ENCODE measurements at places on chromosomes 6 and 20.

DNA sequence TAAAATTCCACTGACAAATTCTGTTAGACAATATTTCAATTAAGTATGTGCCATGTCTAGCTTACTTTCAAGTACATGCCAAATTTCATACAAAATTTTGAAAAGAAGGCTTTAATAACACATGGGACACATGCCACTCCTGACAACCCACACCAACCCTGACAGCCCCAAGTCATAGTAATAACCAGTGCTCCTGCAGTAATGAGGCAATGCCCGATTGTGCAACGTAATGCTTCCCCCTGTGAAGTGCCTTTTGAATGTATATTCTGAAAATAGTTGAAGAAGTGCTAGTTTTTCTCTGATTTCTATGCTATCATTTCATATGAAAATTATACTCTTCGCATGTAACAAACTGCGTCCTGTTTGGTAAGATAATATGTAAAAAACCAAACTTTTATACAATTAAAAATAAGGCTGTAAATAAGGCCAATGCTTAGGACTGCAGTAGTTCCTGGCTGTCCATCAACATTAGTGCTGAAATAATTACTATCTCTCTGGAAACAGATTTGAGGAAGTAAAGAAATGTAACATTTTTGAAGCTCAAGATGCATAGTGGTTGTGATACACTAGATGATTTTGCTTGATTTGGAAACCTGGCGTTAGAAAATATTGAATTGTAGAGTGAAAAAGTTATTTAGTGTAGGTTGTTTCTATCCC, 125.8 kb upstream of the BCLAF1 start:
- no peak for DNase-seq

DNA sequence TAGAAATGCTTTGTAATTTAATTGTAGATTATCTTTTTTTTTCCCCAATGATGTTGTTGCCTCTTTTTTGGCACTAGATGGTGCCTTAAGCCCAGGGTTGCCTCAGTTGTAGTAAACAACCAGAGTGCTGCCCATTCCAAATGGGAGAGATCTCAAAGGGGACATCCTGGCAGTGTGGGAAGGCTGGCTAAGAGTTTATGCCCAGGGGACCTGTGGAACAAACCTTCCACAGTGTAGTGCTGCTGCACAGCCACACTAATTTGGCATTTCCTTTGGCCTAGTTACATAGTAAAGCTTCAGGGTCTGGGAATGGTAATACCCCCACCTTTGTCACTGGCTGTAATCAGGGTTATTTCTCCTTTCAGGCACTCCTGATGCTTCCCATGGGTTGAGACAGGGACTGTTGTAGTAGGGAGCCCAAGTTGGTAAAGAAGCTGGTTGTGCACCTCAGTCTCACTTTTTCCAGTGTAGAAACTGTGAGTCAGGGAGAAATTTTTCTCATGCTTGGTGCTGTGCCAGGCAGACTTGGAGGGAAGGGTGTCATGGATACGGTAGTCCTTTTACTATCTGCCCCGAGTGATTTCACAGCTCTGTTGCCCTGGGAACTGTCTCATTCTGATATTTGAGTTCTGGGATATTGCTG, 177.8 kb upstream of the ECI2 start:
- no peak for DNase-seq

DNA sequence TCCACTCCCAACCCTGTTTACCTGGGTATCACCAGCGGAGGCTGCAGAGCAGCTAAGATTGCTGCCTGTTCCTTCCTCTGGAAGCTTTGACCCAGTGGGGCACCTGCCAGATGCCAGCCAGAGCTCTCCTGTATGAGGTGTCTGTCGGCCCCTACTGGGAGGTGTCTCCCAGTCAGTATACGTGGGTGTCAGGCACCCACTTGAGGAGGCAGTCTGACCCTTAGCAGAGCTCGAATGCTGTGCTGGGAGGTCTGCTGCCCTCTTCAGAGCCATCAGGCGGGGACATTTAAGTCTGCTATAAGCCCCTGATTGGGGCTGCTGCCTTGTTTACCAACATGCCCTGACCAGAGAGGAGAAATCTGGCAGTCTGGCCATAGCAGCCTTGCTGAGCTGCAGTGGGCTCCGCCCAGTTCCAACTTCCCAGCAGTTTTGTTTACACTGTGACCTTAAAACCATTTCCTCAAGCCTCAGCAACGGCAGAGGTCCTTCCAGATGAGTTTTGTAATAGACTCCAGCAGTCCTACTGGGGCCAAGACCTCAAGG, 2.8 kb downstream of the RAET1E start:
- DNase-seq = no peak

DNA sequence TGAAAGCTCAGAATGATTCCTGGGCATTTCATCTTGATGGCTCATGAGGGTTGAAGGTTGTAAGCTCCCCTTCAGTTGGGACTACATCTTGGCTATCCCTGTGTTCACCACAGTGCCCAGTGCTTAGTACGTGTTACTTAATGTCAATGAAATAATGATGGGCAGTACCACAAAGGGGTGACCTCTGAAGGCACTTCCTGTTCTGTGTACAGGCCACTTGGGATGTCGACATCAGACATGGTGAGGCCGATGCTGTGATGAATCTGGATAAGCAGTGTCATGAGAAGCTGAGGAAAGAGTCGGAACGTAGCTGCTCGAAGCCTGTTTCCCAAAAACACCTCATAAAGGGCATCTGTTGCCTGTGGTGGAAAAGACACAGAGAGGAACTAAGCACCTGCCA, 27.6 kb upstream of the RBL1 start:
- DNase-seq = no peak

- DNase-seq = no peak
Measured at GRCh38 chr6:112739766-112740165, 392.6 kb downstream of the RFPL4B start.

GRCh38 chr6:45590696-45591184, 213.0 kb upstream of the SUPT3H start:
- DNase-seq = no peak

GRCh38 chr20:52172392-52173047, 19.1 kb downstream of the ZFP64 start:
- no peak for DNase-seq

DNA sequence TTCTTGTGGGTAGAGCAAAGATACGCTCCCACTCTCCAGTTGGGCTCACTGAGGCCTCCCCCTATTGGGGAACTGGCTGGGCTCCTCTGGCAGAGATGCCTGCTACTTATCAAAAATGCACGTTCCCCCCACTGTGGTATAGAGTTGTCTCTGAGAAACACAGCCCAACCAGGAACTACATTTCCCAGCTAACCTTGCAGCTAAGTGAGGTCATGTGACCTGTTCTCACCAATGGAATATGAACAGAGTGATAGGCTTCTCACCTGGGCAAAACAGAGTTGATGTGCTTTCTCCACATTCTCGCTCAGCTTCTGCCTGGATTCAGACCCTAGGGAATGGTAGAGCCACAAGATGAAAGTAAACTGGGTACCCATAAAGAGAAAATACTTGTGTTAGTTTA, 49.1 kb upstream of the PTPRT start:
- DNase-seq = no peak

DNA sequence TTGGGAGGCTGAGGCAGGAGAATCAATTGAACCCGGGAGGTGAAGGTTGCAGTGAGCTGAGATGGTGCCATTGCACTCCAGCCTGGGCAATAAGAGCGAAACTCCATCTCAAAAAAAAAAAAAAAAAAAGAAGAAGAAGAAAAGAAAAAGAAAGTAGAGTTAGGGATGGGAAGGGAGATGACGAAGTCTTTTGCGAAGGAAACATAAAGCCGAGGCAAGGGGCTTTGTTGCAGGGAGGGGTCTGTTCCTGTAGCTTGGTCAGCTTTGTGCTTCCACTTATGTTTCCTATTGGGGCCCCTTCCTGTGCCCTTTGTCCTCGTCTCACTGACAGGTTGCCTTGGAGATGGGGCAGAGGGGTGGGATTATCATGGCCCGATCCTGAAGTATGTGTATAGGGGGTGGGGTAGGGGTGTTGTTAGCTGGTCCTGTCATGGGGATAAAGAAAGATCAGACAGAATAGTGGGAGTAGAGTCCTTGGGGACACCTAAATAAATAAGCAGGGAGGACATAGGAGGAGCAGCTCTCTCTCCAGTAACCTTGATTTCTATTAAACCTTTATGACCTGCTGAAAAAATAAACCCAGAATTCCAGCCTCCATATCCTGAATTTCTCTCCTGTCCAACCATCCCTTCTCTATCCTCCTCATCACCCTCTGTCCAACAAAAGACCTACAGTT, 1.1 kb upstream of the CLIC1 start:
- peak; percentile 62 for DNase-seq

- DNase-seq = no peak
Measured at GRCh38 chr6:132333639-132334520, 67.4 kb downstream of the MOXD1 start.

GRCh38 chr6:166775180-166775922, 148.3 kb upstream of the RPS6KA2 start:
- DNase-seq = peak; percentile 79
